ENCODE measurements at places on chromosomes 1 and 21.

DNA sequence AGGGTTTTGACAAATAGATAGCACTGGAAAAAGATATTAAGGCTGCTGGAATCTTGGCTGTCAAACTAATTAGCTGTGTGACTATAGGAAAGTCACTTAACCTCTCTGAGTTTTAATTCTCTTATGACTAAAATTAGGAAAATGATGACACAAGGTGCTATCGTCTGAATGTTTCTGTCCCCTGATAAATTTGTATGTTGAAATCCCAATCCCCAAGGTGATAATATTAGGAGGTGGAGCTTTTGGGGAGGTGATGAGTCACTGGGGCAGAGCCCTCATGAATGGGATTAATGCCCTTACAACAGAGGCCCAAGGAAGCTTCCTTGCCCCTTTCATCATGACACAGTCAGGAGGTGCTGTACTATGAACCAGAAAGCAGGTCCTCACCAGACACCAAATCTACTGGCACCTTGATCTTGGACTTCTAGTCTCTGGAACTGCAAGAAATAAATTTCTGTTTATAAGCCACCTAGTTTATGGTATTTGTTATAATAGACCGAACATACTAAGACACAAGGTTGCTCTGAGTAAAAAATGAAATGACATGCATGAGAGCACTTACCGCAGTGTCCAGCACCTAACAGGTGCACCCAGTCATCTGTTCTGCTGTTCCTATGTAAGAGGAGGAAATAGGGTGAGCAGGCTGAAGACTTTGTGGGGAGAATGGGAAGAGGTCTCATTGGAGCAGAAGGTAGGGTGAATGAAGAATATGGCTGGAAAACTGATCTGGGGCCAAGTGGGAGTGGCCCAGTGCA lies 26.3 kb upstream of the DISP1 start:
- DNase-seq, result no peak

GRCh38 chr1:6260961-6261614 lies at the start of gene GPR153:
GPR153 (minus strand) TSS chr1:6261098; CDS start chr1:6254905, 6,193 bp downstream.
- no peak for DNase-seq

DNA sequence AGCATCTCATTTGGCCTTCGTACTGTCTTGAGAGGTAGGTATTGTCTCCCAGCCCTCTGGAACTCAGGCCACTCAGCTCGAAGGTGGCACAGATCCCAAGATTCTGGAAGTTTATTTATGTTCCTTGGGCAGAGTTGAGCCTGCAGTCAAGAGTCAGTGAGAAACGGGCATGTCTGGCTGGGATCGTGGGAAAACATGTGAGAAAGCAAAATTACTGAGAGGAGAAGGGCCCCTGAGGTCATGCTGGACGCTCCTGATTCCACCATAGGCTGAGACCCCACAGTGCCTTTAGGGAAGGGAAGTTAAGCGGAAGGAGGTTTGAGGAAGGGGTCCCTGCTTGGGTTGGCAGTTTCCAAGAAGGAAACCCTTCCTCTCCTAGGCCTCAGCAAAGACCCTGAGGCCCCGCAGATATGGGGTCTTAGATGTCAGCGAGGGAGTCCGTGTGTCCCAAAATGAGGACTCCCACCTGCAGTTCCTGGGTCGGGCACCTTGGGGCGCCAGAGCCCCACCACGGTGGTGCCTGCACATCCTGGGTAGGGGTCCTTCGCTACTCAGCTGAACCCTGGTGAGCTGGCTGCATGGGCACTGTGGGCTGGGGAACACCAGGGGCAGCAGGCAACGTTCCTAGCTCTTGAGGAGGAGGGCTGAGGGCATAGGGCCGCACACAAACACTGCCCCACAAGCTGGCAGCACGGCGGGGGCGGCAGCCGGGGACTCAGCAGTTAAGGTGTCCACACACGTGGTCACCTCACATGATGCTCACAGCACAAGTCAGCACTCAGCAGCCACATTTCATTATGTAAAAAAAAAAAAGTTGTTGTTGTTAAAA lies 12.3 kb upstream of the SEMA4A start:
- no peak for DNase-seq

DNA sequence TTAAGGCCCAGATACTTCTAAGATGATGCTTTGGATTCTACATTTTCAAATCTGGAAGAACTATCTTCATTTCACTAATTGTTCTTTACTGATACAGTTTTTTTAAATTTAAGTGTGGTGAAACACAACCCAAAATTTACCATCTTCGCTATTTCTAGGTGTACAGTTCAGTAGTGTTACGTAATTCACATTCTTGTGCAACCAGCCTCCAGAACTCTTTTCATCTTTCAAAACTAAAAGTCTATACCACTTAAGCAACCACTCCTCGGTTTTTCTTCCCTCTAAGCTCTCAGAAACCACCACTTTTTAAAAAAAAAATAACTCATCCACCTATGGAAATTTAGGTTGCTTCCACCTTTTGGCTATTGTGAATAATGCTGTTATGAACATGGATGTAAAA lies 220.7 kb downstream of the PDE4B start:
- no peak for DNase-seq

GRCh38 chr1:165138960-165139359 lies 217.6 kb downstream of the LMX1A start:
- DNase-seq, result no peak

DNA sequence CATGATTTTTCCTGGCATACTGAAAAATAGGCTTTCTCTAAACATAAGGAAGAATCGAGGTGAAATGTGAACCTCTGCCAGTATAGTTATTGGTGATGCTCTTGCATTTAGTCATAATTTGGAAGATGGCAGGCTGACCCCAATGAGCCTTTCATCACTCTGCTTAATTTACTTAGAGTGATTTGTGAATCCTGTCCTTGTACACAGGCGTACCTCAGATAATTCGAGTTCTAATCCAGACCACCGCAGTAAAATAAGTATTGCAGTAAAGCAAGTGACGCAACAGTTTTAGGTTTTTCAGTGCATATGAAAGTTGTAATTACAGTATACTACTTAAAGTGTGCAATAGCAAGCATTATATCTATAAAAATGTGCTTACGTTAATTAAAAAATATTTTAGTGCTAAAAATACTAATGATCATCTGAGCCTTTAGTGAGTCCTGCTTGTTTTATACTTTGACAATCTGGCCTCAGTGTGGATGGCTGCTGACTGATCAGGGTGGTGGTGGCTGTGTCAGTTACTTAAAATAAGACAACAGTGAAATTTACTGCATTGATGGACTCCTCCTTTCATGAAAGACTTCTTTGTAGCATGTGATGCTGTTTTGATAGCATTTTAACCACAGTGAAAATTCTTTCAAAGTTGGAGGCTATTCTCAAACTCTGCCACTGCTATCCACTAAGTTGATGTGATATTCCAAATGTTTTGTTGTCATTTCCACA lies 1.7 kb downstream of the PKNOX1 start:
- DNase-seq, result no peak

Measured in iPS DF 19.7 (cell line).